ENCODE measurements at places on chromosomes 12 and 14.

- peak; percentile 69 for DNase-seq
Measured at GRCh38 chr14:54776361-54777001, 126.1 kb downstream of the GCH1 start.

- DNase-seq: no peak
Measured at GRCh38 chr14:101179691-101180211, 276.2 kb upstream of the RTL1 start.

- DNase-seq: no peak
Measured at GRCh38 chr12:14959126-14959440, 2.3 kb downstream of the ARHGDIB start.

- peak; percentile 59 for DNase-seq
Measured at GRCh38 chr12:25789541-25789944, 168.9 kb upstream of the RASSF8 start.

GRCh38 chr14:57831981-57832380 lies 33.9 kb downstream of the SLC35F4 start:
- peak; percentile 5 for DNase-seq

GRCh38 chr12:24487606-24488005 lies 461.3 kb downstream of the BCAT1 start:
- DNase-seq: no peak

DNA sequence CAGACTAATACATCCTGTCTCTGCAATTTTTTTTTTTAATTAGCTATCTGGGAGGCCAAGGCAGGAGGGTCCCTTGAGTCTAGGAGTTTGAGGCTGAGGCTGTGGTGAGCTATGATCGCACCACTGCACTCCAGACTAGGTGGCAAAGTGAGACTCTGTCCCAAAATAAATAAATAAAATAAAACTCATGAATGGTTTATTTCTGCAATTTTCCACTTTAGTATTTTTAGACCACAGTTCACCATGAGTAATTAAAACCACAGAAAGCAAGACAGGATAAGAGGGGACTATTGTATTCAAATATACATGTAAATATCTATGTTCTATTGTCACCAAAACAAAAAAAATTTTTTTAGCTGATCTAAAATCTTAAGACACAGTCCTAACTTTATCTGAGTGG lies 17.8 kb downstream of the TAOK3 start:
- no peak for DNase-seq

GRCh38 chr12:122013136-122013535 lies 8.5 kb upstream of the BCL7A start:
- DNase-seq: no peak

DNA sequence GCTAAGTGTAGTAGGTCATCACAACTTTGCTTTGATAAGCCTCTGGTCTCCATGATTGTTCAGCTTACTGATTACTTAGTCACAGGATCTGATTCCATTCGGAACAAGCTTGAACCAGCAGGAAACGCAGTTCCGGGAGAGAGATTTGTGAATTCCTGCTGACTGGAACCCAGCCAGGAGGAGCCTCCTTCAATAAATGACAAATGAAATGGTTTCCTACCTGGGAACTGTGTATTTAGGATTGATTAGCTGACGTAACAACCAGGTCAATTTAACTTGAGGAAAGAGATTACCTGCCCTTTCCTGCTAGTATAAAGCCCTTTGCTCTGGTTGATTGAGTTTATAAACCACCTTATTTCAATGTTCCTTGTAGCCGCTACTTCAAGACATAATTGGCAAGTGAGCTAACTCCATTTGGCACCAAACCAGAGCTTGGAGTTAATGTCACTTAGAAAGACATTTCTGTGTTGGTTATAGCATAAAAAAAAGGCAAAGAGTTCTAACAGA lies 35.1 kb upstream of the KCNH3 start:
- peak; percentile 21 for DNase-seq

- no peak for DNase-seq
Measured at GRCh38 chr12:120060196-120060595, 56.4 kb downstream of the RAB35 start.

DNA sequence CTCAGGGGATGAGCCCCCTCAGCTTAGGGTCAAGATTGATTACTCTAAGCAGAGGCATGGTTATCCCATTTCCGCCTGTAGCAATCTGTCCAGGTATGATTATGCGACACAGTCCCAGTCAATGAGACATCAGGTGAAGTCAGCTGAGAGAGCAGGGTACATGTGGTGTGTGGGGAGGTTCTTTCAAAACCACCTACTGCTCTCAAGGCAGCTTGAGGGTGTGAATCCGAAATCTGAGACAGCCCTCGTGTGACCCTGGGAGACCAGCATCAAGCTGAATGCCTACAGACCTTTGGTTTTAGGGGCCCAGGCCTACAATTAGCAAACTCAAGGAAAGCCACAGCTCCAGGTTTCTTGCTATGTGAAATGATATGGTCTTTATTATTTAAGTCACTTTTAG lies 275.7 kb downstream of the ITPR2 start:
- DNase-seq: no peak

DNA sequence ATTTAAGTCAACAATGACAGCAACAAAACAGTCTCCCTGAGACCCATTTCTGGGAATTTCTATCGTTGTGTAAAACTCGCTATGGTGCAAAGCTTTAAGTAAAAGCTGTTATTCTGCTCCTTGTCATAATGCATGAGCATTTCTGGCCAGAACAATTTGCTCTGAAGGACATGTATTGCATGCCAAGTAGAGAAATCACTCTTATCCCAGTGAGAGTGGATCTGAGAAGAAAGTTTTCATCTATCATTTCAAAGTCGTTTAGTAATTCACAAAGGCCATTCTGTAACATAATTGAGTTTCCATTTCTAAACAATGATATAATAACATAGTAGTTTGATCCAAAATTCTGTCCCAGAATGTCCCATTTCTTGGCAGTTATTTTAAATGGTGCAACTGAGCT lies 86.6 kb downstream of the TBC1D30 start:
- peak; percentile 45 for DNase-seq

DNA sequence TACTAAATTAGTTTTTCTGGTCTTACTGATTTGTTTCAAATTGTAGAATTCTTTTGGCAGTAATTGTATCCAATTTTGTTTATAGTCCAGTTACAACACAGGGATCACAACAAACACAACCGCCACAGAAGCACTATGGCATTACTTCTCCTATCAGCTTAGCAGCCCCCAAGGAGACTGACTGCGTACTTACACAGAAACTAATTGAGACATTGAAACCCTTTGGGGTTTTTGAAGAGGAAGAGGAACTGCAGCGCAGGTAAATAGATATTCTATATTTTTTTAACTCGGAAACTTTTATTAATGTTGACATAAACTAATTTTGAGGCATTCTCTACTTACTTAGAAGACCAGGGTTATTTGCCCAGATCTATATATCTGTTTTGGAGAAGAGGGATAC lies 17.8 kb downstream of the PAPOLA start:
- DNase-seq: no peak

DNA sequence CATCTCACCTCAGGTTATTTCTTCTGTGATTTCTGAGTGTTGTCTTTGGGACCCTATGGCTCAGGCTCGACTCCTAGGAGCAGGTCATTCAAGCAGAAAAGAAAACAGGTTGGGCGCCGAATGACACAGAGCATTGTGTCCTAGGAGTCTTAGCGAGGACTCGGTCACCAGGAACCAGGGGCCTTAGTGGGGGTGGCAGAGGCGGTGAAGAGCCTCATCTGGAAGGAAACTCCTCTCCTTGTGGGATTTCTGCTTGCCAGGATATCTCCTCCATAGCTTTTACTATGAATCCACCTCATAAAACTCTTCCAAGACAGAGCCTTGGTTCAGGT lies 630 bp downstream of the PLEKHH1 start:
- no peak for DNase-seq

DNA sequence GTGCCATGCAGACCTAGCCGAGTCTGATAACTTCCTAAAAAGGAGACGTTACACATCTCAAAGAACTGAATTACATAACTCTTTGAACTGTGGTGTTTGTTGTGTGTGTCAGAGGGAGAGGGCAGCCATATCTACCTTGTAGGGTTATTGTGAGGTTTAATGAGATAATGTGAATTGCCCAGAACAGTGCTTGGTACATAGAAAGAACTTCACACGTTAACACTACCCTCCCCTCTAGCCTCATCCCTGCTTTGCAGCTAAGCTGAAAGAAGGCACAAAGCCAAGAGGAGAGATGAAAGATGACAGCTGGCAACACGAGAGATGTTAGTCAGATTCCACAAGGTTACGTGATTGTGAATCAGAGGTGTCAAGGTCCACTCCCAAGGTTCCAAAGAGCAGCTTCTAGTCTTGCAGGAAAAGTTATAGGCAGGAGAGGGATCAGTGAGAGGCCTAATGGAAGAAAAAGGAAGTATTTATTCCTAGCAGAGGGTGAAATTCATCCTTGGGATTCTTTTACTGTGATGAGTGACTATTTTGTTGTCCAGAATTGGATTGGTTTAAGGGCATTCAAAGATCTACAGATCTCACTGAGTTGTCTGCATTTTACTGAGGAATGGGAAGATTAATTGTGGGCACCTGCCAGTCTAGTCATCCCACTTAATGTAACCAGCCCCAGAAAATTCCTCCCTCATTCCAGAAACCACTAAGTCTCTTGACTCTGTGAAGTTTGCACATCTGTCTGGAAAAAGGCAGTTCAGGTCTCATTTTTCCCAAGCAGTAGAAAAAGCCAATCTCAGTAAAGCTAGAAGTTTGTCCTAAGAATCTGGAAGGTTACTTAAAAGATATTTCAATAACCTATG lies 25.9 kb upstream of the WNK1 start:
- peak; percentile 72 for DNase-seq

DNA sequence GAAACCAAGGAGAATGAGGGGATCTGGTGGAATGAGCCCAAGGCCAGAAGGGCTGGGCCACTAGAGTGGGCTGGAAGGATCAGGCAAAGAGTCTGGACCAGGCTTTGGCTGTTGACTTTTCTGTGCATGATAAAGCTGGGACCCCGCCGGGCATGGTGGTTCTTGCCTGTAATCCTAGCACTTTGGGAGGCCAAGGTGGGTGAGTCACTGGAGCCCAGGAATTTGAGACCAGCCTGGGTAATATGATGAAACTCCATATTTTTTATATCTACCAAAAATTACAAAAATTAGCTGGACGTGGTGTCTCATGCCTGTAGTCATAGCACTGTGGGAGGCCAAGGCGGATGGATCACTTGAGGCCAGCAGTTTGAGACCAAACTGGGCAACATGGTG lies 393 bp upstream of the KLHL33 start:
- DNase-seq: no peak

Measured in tongue (tissue), 3 donors.